ENCODE measurements at places on chromosomes 7 and 10.
A peak's percentile ranks its signal among the peaks of the same experiment; 100 is the strongest.

DNA sequence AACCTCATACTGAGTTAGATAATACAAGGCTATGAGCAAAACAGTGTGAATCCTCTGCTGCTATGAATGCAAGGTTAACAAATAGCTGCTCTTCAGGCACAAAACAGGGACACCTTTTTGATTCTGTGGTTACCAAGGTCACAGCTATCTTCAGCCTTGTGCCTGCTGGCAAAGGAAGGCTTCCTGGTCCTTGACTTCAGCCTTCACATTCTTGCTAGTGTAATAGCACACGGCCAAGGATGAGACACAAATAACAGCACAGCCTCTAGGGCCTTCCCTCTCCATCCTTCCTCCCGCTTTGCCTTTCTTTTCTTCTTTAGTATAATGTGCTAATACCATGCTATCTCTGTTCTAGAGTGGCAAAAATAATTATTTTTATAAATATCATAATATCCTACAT lies 130.6 kb upstream of the CAV2 start:
- no peak for DNase-seq

DNA sequence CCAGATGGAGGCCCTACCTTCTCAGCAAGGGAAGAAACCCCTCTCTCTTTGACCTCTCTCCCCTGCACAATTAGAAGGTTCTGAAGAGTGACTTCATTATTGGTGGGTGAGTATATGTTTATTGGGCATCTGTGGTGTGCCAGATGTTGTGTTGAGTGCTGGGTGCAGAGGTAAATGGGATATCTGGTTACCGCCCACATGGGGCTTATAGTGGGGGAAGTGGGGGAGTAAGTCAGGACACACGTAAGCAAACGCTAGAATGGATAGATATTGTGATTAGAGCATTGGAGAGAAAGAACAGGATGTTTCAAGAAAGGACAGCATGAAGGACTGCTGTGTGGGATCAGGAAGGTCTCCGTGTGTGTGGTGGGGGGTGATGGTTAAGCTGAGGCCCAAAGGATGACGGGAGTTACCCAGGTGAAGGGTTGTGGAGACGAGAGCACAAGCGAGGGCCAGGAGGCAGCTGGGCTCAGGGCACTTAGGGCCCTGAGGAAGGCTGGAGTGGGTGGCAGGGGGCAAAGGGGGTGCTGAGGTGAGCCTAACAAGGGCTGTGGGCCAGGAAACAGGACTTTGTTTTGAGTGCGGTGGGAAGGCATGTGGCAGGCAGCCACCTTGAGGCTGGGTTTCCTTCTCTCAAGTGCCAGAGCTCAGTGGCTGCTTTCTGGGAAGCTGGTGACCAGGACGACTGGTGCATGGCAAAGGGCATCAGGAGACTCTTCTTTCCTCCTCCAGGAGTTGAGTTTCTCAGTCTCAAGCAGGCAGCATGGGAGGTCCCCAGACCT lies 299.9 kb downstream of the RPS24 start:
- peak; percentile 62 for DNase-seq

- DNase-seq: no peak
These were observed 39.9 kb downstream of the RALA start for GRCh38 chr7:39663263-39663662.

DNA sequence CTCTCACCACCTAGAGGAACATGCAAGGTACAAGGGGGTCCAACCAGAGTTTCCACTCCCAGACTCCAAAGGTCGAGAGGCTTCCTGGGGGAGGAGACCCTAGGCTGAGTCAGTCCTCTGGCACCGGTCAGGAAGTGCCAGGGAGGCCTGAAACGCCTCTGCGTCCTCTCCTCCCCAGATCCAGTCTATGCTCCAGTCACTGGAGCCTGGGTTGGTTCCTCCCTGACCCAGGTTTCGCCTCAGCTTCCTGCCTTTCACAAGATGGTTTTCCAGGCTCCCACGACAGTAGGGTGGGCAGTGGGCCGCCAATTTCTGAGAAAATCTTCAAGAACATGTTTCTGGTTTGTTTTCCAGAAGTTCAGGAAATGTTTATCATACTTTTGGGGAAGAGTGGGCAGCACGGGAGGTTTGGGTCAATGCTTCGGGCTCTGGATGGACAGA lies 30.0 kb downstream of the DUSP5 start:
- DNase-seq: no peak

DNA sequence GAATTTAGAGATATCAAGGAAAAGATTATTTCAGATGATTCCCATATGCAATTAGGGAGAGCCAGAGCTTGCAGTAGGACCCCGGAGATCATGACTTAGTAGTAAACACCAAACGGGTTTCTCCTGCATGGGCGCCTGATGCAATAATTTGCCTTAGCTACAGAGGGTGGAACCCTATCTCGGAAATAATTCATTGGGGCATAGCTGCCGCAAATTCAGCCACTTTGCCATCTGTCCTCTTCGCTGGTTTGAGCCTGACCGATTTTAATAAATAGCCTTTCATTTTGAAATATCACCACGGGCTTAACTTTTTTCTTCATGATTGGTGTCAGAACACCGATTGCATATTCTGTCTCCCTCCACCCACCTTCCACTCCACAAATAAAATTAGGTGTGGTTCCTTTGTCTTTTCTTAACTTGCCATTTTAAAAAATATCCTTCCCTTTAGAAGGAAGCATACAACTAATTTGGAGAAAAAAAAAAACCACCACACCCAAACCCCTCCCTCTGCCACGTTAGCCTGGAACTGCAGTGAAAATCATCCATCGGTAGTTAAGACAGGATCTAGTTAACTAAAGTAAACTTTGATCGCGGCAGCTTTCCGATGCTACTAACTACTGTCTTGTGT lies 1.4 kb downstream of the GARS1 start:
- DNase-seq: no peak

GRCh38 chr10:422241-422640 lies 267.2 kb downstream of the DIP2C start:
- DNase-seq: no peak

DNA sequence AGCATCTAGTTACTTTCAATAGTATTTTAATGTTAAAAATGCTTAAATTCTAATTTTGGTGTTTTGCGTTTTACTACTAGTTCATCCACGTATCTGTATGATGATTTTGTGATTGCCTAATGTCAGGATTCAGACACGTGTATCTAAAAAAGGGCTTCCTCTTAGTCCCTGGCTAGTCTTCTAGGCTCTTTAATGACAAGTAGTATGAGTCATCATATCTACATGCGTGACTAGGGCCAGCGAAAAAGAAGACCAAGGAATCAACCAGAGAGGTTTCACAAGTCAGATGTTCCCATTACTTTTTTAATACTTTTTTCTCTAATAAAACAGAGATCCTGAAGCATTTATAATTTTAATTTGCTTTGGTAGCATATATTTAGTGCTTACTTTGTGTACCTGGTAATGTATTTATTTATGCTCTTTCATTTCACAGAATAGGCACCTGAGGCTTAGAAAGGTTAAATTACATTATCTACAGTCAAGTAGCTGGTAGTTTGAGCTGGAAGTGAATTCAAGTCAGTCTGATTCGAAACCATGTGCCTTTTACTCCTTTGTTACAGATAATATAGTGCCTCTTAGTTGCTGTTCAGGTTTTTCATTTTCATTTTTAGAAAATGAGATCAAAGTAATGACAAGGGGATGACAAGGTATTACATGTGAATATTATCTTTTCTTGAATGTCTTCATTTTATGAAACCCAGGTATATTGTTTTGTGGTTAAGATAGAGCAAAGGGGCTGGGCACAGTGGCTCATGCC lies 140.3 kb downstream of the FOXP2 start:
- DNase-seq: no peak

DNA sequence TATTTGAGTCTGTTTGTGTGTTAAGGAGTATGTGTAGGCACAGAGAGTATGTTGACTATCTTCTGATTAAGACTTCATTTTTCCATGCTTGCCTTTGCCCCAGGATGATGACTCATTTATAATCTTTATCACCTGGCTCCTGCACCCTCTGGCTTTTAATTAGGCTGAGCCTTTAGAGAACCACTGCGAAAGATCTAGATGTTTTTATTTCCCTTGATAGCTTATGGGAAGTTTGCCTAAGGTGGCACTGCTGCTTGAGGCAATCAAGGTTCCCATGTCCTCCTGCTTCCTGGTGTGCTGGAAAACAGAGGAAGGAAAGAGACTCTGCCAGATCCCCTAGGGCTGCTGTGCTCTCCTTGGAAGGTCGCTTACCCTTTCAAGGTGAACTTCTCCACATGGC lies 114.6 kb downstream of the ARL4A start:
- DNase-seq: no peak

- DNase-seq: no peak
These were observed 62.6 kb downstream of the ZNF777 start for GRCh38 chr7:149398195-149398820.

- no peak for DNase-seq
These were observed 107.3 kb upstream of the NANOS1 start for GRCh38 chr10:118922226-118922625.

GRCh38 chr7:150931199-150931869 lies 46.8 kb downstream of the KCNH2 start:
- no peak for DNase-seq

Measured in tibial artery (tissue), 4 donors.